ENCODE measurements at places on chromosomes 2 and 18. TPM values are rescaled to one million over a fixed set of nuclear protein-coding genes. Genes with fewer than 3 reads are reported as not detected.

DNA sequence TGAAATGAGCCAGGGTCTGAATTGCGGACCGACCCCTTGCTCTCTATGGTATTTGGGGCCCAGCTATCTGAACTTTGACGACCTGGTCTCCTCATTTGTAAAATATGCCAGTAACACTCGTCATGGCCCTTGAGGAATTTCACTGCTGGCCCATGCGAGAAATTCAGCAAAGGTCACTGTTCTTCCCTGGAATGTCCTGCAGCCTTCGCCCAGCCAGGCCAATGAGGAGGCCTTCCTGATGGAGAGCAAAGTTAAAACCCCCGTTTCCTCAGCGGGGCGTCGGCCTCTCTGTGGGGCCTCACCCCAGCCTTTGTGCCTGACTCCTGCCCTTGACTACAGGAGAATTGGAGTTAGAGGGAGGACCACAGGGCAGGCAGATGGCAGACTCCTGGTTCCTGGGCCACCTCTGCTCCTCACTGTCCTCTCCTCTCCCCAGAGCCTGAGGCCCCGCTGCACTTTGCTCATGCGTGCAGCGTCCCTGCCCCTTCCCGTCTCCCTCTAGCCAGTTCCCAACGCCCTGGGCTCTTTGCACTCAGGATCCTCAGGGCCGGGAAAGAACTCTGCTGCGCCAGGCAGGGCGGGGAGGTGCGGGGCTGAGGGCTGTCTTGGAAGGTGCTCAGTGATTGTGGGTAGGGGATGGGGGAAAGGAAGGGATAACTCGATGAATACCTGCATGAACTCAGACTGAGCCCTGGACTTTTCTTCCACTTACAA is 257.0 kb upstream of the RAB6C start:
- no peak for DNase-seq

GRCh38 chr2:121539750-121540469 is 9.2 kb downstream of the RNU4ATAC start:
- no peak for DNase-seq

DNA sequence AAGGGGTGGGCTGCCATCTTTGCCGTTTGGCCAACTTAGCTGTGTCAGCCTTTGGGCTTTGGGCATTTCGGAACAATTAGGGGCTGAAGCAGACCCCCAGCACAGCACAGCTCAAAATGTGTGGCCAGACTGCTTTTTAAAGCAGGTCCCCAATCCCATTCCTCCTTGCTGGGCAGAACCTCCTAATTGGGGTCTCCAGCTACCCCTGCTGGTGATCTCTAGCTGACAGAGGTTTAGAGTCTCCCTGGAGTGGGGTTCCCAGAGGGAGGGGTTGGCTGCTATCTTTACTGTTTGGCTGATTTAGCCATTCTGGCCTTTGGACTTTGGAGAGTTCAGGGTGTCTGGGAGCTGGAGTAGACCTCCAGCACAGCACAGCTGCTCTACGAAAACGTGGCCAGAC is 71.5 kb upstream of the LHCGR start:
- no peak for DNase-seq

DNA sequence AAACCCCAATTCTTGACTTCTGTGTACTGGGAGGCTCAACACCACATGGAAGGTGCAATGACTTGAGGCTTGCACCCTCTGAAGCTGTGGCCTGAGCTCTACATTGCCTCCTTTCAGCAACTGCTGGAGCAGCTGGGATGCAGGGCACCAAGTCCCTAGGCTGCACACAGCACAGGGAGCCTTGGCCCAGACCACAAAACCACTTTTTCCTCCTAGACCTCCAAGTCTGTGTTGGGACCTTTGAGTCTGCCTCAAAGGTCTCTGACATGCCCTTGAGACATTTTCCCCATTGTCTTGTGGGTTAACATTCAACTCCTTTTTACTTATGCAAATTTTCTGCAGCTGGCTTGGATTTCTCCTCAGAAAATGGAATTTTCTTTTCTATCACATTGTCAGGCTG is 62.6 kb upstream of the KCNE4 start:
- DNase-seq, result no peak

GRCh38 chr2:239307921-239308613 is 92.8 kb downstream of the HDAC4 start:
- no peak for DNase-seq

Gene APCDD1
- not detected for total RNA-seq

Gene CNDP1
- total RNA-seq, result 0.32 TPM

DNA sequence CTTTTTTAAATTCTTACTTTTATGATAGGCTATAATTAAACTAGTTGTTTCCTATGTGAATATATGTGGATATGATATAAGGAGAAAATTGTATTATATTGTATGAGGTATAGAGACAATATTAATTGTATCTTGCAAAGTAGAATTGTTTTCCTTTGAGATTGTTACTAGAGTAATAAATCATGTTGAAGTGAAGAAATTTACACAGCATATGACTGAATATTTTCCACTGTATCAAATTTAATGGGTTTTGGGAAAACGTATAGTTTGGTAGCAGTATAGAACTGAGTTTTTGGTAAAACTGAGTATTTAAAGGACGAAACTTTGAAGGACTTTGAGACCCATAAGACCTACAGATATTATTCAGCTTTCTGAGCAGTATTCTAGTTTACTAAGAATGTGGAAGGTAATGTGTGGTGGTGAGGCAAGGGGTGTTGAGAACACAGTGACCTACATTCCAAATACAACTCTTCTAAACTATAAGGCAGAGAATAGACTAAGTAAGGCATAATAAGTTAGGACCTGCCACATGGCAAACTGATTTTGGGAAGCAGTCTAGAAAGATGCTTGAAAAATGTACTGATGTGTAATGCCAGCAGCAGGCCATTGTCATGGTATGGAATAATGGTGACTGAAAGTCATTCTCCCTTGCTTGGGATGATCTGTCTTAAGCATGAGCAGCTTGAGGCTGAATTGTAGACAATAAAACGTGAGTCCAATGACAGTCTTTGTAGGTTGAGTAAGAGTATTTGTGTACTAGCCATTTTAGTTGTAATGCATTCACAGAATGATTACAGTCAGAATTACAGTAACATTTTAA is 29.6 kb downstream of the PKP4 start:
- DNase-seq, result no peak

Gene CYTIP
- total RNA-seq, result 596 TPM

GRCh38 chr2:168716839-168717238 is 85.6 kb upstream of the NOSTRIN start:
- DNase-seq, result no peak

All from activated naive CD4-positive, alpha-beta T cell treated with anti-CD3 and anti-CD28 coated beads, Interleukin-2, amount 50 U/mL, for 72 hours (primary cell).